ENCODE measurements at places on chromosomes 5 and 9.

DNA sequence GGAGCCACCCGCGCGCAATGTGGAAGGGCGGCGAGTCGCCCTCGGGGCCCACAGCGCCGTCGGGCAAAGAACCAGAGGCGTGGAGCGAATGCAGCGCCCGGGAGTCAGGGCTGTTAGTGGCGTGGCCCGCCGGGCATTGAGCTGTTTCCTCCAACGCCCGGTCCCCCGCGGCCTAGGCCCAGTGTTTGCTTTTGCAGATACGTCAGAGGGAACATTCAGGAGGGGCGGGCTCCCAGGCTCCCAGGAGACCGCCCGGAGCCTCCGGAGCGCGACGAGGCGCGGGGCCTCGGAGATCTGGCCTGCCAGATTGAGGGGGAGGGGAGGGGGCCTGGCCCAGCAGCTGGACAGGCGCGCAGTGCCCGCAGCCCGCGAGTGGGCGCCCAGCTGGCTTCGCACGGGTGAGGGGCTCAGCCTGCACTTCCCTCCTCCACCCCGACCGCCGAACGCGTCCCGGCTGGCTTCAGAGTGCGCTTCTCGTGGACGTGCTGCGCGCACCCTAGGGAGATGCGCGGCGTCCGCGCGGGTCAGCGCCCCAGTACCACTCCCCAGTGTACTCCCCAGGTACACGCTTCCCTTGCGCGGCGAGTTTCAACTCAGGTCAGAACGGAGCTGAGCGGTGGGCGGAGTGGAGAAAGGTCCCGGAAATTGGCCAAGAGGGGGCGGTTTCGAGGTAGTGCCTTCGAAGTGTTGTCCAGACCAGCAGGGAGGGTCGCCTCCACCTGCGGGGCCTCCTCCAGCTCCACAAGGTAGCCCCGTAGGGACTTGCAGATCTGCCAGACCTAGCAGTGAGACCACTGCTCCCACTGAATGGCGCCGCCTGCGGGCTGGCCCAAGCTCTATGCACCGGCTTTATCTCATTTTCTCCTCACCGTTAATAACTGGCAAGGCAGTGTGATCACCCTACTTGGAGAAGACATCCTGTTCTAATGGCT lies 130.4 kb downstream of the TMEM174 start:
- no peak for DNase-seq

- DNase-seq, result no peak
Measured at GRCh38 chr5:173744551-173744950, 128.1 kb upstream of the BOD1 start.

GRCh38 chr9:112809351-112809848 lies 58.8 kb downstream of the SNX30 start:
- DNase-seq, result no peak

GRCh38 chr5:31895199-31895820 lies 256.4 kb downstream of the PDZD2 start:
- no peak for DNase-seq

- DNase-seq, result no peak
Measured at GRCh38 chr5:123000731-123001130, 35.8 kb downstream of the PPIC start.

- DNase-seq, result no peak
Measured at GRCh38 chr9:84499969-84500582, 159.5 kb upstream of the SLC28A3 start.

DNA sequence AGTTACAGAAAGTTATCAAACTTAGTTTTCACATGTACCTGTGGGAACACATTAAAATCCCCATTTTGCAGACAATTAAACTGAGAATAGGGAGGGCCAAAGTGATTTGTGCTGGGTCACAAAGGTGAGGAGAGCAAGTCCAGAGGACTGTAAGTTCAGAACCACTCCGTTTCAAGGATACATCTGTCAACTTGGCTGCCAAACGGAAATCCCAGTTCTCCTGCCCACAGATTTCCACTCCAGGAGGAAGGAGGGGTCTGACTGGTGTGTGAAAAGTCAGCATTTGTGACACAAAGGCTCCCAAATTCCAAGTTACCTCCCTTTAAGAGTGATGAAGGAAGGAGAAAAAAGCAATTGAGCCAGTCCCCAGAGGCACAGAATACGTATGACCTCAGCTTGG lies 42.3 kb downstream of the PRELID2 start:
- DNase-seq, result no peak

GRCh38 chr5:143011585-143011984 lies 241.4 kb downstream of the ARHGAP26 start:
- DNase-seq, result no peak

All from fibroblast of the conjunctiva (primary cell).